ENCODE measurements at places on chromosomes 1 and 21.
A peak's percentile ranks its signal among the peaks of the same experiment; 100 is the strongest.

DNA sequence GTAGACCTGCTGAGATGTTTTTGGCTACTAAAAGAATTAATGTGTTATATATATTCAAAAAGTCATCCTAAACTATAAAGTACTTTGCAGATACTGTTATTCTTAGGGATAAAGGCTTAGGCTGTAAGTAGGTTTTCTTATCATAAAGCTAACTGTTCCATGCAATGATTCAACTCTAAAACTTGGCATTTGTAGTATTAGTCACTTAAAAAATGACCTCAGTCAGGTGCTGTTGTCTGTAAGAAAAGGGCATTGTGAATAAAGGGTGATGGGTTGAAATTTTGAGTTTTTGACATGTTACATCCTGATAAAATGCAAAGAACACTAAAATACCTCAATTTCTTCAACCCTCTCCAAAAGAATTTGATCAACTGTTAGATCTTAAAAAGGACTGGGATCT is 32.9 kb downstream of the ADCY10 start:
- peak; percentile 21 for DNase-seq

DNA sequence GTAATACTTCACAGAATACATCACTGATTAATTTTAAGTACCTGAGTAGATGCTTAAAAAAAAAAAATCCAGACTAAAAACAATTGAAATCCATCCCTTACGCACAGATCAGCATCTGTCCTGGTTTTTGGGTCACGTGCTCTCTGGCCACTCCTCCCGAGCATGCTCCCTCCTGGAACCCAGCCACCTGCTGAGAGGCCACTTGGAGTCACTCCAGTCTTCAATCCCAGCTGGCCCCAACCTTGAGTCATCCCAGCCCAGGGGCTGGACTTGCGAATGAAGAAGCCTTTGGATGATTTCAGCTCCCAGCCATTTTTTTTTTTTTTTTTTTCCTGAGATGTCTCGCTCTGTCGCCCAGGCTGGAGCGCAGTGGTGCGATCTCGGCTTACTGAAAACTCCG is 8.9 kb downstream of the MAP1LC3C start:
- DNase-seq = peak; percentile 88

DNA sequence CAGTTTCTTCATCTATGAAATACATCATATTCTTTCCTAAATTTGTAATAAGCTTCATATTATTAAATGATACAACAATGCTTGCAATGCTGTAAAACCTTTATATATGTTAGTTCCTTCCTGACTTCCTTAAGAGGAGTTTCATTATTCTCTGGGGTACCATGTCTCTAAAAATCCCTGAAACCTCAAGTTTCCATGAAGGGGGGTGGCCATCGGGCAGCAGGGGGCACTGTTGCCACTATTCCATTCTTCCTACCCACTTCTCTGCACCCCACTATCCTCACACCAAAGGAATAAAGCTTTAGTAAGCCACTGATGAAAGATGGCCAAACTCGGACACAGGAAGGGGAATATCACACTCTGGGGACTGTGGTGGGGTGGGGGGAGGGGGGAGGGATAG is 9.0 kb upstream of the DMRTB1 start:
- no peak for DNase-seq

GRCh38 chr1:223760833-223761232 is 48.5 kb downstream of the CAPN2 start:
- no peak for DNase-seq

DNA sequence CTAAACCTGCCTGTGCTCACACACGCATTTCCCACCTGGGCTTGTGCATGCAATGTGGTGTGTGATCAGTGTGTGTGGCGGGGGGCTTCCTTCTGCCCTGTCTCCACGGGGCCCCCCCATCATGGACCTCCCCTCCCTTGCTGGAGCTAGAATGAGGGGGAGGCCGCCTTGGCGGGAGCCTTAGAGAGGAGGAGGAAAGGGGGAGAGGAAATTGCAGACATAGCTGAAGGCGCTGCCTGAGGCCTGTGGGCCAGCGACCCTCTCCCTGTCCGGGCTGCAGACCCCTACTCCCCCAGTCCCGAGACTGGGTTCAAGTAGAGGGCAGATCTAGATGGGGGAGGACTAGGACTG is 883 bp upstream of the EVA1B start:
- no peak for DNase-seq

GRCh38 chr1:218312509-218312908 is 27.4 kb downstream of the RRP15 start:
- peak; percentile 49 for DNase-seq

DNA sequence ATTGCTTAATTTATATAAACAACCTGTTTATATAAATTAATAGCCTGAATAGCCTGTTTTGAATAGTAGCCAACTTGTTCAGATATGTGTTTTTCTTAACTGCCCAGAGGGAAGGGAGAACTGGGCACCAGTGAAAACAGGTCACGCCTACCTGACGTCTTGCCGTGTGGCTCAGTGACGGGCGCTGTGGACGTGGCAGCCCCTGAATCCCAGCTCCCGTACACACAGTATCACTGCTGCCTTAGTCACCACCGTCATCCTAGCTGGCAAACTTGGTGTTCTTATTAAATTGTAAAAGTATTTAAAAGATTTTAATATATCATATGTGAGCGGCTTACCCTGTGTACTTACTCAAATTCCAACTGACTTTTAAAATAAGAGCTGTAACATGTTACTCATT is 35.4 kb upstream of the TRAPPC10 start:
- no peak for DNase-seq

DNA sequence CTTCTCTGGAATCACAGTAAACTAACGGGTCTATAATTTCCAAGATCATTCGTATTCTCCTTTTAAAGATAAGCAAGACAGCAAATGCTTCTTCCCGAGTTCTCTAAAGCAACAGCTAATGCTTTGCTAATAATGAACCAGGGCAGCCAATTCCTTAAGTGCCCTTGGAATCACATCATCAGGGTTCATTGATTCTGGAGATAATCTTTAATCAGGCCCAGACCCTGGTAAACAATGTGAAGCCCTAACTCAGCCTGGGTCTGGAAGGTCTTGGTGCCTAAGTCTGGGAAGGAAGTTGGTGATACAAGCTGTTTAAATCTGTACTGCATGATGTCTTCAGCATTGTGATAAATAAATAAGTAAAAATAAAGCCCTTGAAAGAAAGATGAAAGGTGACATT is 18.4 kb downstream of the ERI3 start:
- DNase-seq = no peak

Data from fibroblast of skin of right biceps (primary cell).